GM04503 (cell line): ENCODE measurements at places on chromosomes 3 and 15.

DNA sequence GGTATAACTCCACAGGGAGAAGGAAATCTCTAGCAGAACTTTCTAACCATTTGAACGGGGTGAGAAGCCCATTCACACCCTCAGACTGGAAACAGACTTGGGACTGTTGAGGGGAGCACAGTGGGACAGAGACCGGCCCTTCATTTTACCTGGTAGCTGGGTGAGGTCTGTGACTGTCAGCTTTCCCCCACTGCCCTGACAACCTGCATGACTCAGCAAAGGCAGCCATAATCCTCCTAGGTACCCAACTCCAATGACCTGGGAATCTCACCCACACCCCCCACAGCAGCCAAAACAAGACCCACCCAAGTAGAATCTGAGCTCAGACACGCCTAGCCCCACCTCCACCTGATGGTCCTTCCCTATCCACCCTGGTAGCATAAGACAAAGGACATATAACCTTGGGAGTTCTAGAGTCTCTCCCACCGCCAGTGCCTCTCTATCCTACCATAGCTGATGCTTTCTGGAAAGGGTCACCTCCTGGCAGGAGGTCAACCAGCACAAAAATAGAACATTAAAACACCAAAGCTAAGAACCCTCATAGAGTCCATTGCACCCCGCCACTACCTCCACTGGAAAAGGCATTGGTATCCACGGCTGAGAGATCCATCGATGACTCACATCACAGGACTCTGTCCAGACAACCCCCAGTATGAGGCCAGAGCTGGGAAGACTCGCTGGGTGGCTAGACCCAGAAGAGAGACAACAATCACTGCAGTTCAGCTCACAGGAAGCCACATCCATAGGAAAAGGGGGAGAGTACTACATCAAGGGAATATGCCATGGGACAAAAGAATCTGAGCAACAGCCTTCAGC lies 28.0 kb downstream of the SENP7 start:
- DNase-seq: no peak

DNA sequence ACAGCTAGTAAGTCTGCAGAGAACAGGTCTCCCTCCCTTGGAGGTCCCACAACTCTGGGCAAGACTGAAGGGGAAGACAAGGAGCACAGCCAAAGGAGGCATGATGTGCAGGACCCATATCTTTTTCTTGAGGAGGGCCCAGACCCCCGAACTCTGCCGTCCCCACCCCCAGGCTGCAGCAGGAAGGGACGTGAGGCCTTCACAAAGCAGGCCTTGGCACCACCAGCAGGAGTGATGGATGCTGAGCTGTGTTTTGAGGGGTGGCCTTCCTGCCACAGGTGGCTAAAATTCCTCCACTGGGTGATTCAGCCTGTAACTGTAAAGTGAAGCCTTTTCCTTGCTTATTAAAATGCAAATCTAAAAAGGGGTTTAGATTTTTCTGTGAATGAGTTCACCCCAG lies 8.6 kb downstream of the PLA2G4D start:
- no peak for DNase-seq

- DNase-seq: no peak
Observed at GRCh38 chr3:69749461-69749860, 10.2 kb downstream of the MITF start.

DNA sequence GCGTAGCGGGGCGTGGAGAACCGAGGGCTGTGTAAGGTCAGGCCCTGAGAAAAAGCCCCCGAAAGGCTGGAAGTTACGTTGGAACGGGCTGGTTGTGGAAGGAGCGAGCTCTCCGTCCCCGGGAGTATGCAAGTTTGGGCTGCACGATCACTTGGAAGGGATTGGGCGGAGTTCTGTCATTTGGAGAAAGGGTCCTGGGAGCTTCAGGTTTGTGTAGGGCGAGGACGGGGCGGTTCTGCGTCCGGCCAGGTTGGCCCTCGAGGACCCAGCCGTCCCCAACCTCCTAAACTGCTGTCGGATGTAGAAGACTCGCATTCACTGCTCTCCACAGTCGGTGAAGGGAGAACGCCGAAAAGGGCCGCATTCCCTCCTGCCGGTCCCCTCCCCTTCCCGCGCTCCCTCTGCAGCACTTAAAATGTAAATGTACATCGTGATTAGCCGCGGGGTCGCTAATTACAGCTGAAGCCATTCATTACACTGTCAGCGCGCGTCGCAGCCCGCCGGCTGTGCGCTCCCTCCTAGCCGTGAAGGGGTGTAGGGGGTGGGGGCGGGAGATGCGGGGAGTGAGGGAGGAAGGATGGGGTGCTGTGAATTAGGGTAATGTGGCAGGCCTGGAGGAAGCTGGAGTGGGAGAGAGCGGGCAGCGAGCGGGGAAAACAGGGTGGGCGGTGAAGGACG lies 2.5 kb upstream of the RPP25 start:
- DNase-seq: no peak

DNA sequence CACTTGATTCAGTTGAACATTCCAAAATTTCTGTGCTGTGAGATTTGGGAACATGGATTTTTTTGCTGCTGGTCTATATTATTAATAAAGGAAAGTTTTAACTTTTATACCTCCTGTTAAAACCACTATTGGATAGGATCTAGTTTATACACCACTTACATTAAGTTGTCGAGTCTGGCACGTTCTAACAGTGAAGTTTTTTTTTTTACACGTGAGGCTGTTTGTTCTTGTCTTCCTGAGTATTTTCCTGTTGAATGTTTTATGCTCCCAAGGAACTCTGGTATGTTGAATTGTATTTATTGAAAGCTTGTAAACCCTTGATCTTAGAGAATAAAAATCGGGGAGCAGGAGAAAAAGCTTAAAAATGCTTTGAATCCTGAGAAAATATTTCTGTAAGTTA lies 338.8 kb downstream of the RBMS3 start:
- no peak for DNase-seq

DNA sequence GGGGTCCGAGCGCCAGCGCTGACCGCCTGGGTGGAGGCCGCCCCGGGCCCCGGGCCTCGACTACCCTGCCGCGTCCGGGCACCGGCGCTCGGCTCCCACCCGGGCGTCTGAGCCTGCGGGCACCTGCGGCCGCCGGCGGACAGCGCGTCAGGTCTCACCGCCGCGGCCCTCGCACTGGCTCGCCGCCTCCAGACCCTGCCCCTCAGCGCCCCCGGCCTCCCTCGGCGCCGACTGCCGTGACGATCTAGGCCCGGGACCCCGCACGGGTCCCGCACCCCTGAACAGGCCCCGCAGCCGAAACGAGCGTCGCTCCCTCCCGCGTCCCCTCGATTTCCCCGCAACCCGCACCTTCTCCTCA lies 297 bp downstream of the PRC1 start:
- DNase-seq: no peak

- no peak for DNase-seq
Observed at GRCh38 chr3:180548050-180548449, 53.9 kb upstream of the TTC14 start.

DNA sequence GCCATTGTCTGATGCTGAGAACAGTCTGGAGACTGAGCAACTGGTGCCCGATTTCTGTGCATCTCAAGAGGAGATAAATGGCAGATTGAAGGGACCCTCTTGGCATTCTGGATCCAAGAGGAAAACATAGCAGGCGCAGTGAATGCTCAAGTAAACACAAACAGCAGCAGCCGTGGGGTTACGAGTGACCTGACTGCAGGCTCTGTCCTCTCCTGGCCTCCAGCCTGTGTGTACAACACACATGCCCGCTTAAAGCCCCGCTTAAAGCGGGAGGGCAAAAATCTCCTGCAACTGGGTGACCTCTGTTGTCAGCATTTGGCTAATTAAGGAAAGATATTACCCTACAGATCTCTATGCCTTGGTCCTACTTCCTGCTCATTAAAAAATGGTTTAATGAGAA lies 120.5 kb downstream of the GREM1 start:
- no peak for DNase-seq

DNA sequence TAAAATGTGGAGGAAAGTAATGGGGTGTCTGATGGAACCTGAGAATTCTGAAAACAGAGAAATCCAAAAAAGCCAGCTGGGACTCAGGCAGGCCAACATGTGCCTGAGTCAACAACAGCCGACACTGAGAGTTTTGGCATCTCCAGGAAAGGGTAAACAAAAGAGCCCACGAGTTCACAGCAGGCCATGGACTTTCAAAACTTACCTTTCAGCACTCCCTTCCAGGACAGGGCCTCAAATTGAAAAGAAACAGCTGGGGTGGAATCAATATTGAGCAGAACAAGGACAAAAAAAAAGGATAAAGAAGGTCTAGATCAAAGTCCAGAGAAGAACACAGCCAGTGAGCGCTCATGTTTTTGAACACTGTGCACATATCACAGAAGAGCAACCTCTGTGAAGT lies 735.4 kb upstream of the GRM7 start:
- no peak for DNase-seq

GRCh38 chr3:125035217-125035616 lies 20.6 kb downstream of the HEG1 start:
- no peak for DNase-seq

DNA sequence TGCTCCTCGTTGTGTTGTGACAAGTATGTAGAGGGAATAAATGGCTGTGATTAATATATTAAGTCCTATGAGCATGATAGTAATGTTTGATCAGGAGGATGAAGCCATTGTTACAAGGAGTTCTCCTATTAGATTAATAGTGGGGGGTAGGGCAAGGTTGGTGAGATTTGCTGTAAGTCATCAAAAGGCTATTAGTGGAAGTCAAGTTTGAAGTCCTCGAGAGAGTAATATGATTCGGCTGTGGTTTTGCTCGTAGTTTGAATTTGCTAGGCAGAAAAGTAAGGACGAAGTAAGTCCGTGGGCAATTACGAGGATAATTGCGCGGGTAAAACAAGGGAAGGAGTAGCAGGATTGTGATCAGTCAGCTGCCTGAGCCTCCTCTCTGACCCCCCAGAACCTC lies 26.0 kb upstream of the BUB1B start:
- DNase-seq: no peak

DNA sequence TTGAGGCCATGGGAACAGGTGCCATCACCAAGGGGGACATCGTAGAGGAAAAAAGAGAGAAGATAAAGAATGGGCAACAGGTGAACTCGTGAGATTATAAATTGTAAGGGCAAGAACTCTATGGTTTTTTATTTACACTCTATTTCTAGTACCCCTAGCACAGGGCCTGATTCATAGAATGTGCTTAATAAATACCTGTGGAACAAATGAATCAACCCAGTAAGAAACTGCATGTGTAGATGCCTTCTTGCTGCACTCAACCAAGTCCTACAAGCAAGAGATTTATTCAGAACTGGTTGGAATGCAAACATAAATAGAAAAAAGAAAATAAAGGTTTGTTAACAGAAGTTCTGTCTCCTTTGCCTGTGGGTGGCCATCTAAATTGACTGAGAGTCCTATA lies 18.7 kb upstream of the KPNA1 start:
- no peak for DNase-seq

DNA sequence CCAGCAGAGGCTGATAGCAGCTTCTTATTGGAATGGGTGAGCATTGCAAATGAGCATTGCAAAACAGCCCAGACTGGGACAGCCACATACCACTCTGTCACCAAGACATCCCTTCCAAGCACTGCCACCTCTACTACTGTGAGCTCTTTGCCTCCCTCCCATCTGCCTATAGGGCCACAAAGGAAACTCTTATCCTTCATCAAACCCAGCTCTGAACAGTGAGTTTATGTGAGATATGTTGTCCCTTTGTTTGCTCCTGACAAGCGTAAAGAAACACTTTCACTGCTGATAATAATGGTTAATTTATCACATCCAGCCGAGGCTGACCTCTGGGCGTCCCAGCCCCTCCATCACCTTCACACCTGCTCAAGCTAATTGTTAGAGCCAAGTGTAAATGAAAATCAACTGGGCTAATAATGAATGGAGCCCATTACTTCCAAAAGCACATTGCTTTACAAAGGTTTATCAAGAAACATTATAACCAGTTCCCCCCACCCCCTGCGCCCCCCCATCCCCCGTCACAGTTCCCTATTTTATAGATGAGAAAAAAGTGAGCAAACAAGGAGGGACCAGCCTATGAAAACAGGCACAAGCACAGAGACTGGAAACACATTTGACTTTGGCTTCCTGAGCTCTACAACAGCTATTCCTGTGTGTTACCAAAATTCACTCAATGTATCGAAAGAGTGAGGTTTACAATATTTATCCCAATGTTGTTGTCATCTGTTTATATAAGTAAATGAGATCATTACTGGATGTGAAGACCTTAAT lies 146.3 kb downstream of the ANXA2 start:
- DNase-seq: no peak

- no peak for DNase-seq
Observed at GRCh38 chr15:82950295-82950694, 2.2 kb downstream of the HOMER2 start.

GRCh38 chr15:60683156-60683555 lies 204.2 kb upstream of the ICE2 start:
- DNase-seq: no peak

DNA sequence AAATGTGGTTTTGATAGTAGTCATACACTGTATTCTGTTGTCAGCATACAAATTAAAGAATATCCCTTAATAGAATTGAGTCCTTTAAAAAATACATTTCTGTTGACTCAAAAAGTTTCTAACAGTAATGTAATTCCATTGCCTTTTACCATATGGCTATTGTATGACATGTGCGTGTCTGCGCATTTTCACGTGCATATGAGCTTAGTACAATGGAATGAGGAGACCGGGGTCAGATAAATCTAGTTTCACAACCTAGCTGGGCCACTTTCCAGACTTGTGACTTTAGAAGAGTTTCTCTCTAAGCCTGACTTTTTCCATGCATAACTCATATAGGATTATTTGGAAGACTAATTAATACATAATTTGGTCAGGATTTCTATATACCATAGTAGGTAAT lies 38.7 kb downstream of the ZBTB38 start:
- DNase-seq: peak; percentile 84

GRCh38 chr15:72037321-72037720 lies 80.6 kb downstream of the MYO9A start:
- DNase-seq: no peak

DNA sequence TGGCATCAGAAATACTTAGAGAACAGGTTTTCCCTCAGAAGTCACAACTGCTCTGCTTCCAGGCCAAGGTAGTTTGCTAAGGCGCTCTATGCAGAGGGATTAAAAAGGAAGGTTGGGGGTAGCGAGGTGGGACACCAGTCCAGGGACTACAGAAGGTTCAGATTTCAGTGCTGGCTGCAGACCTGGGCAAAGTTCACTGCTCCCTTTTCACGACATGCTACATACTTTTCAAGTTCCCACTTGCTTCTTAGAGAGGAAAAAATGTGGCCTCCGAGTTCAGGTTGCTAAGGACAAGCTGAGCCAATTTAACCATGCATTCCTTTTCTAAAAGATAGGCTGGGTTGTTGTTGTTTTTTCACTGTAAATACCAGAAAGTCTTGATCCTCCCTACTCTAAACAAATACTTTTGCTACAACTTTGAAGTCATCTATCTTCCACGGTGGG lies 158.6 kb upstream of the NR2F2 start:
- peak; percentile 23 for DNase-seq

GRCh38 chr3:21484057-21484827 lies 266.8 kb downstream of the ZNF385D start:
- DNase-seq: no peak

- no peak for DNase-seq
Observed at GRCh38 chr3:183954875-183955274, 62.8 kb downstream of the ABCC5 start.

- DNase-seq: no peak
Observed at GRCh38 chr3:54146506-54147239, 24.3 kb downstream of the CACNA2D3 start.

GRCh38 chr3:13313813-13314212 lies 106.3 kb downstream of the NUP210 start:
- DNase-seq: no peak
